Stimulated activated CD8-positive, alpha-beta memory T cell treated with anti-CD3 and anti-CD28 coated beads, Interleukin-15, amount 100 ng/mL, for 4 hours (primary cell): ENCODE measurements at places on chromosomes 1 and 21.

- no peak for DNase-seq
Observed at GRCh38 chr21:41367945-41368734, 6.3 kb downstream of the MX2 start.

DNA sequence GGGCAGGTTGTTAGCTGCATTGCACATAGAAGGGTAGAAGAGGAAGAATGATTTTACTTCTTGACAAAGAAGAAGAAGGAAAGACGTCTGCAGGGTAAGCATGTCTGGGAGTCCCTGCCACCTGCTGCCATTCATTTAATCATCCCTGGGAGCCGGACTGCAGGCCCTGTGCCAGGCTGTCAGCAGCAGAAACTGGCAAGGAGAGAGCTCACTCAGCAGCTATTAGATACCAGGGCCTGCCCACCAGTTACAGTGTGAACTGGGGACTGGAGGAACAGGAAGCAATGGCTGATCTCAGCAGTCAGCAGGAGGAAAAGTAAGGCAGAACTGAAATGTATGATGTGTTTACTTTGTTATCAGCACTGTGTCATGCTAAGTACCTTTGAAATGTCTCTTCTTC lies 75.7 kb upstream of the C1orf87 start:
- DNase-seq, result no peak

DNA sequence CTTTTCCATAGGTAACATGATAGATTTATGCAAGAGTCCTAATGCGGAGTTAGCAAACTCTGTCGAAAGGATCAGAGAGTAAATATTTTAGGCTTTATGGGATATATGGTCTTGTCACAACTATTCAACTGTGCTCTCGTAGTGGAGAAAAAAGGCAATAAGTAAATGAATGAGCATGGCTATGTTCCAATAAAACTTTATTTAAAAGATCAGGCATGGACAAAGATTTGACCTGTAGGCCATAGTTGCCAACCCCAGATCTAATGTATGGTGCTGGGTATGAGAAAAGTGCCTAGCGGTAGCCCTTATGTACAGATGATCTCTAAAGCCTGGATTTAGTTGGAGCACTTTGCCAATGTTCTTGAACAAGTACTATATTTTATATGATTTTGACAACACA lies 498.8 kb upstream of the C1orf87 start:
- no peak for DNase-seq

DNA sequence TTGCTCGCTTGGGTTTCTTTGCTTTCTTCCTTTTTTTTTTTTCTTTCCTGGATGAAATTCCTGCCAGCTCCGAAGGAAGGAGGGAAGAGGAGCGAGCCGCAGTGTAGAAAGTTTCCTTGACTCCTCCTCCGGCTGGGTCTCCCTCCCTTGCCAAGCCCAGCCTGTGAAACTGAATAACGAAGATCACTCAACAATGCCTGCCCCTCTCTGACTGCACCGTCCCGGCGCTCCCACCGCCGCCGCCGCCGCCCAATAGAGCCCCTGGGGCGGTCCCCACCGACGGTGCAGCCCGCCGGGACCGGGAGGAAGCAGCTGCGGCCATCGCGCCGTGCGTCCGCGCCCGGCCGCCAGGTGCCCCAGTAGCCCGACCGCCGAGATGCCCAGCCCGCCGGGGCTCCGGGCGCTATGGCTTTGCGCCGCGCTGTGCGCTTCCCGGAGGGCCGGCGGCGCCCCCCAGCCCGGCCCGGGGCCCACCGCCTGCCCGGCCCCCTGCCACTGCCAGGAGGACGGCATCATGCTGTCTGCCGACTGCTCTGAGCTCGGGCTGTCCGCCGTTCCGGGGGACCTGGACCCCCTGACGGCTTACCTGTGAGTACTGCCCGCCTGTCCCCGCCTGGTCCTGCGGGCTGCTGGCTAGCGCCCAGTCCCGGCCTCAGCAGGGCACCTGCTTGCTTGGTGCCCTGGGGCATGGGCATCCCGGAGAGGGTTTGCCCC lies at the start of gene LGR6:
LGR6 (plus strand) TSS at position 186 of the 714 bp plus-strand sequence; CDS start at position 377, 191 bp downstream.
- DNase-seq, result no peak

DNA sequence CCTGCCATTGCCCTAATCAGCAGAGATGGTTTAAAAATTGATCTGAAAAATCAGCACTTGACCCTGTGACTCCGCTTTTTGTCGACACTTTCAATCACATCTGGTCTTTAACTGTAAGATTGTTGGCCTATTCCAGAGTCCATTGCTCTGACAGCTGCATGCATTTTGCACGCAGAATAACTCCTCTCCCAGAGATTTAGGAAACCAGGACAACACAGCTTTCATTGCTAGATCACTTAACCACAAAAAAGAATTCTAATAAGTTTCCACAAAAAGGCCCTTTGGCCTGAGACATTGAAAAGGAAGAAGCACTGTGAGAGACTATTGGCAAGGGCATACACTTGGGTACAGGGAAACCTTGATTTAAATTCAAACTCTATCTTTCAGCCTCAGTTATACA lies 373.1 kb downstream of the TGFB2 start:
- DNase-seq, result no peak

GRCh38 chr21:33949516-33950430 lies 34.2 kb upstream of the ATP5PO start:
- peak; percentile 27 for DNase-seq

GRCh38 chr1:108645564-108646184 lies 15.2 kb downstream of the HENMT1 start:
- DNase-seq, result no peak

DNA sequence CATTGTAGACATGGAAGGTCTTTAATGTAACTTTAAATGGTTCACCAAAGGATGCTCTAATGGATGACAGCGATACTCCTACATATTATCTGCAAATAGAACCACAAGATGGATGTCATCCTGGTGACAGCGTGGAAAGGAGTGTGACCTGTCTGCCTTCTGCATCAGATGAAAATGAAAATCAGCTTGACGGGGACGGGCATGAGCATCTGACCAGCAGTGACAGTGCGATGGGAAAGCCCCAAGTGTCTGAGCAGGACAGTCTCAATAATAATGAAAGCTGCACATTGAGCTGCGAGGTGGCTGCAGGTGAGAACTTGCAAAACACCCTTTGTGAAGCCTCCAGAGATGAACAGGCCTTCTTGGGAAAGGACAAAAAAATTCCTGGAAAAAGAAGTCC lies 25.2 kb downstream of the CNST start:
- no peak for DNase-seq

- DNase-seq, result no peak
Observed at GRCh38 chr1:240965581-240966091, 353.7 kb upstream of the GREM2 start.

DNA sequence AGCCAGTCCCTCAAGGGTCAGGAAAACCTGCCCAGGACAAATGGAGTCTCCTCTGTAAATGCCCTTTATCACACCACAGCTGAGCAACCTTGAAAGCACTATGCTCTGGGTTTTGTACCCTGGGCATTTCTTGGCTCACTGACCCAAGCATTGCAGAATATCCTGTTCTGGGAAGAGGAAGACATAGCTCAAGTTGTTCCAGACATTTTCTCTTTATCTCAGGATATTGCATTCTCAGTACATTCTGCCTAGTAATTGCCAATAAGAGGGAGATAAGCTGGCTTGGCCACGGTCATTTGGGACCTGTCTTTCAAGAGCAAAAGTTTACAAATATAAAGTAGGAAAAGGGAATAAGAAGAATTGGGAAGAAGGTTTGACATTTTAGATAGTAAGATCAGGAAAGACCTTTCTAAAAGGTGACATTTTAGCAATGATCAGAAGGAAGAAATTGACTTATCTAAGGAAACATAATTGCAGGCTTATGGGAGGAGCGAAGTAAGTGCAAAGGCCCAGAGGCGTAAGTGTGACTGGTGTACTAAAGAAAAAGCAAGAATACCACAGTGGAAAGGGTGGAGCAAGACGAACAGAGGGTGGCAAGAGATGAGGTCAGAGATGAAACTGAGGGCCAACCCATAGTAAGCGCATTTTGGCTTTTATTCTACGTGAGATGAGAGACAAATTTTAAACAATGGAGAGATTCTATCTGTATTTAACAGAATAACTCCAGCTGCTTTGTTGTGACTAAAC lies 394.0 kb upstream of the CXADR start:
- DNase-seq, result no peak

GRCh38 chr1:177302357-177303044 lies 131.7 kb downstream of the BRINP2 start:
- DNase-seq, result no peak

GRCh38 chr1:153340356-153340755 lies 8.3 kb downstream of the PGLYRP4 start:
- DNase-seq, result no peak

GRCh38 chr1:2327841-2328240 lies 63.5 kb downstream of the MORN1 start:
- no peak for DNase-seq
